ENCODE measurements at places on chromosomes 7 and 10.

GRCh38 chr7:105196473-105196872 is 182.5 kb downstream of the KMT2E start:
- no peak for DNase-seq

GRCh38 chr7:137774793-137775201 is 72.0 kb downstream of the DGKI start:
- DNase-seq: no peak

GRCh38 chr7:116786791-116787443 is 75.5 kb upstream of the CAPZA2 start:
- DNase-seq: no peak

GRCh38 chr7:101959342-101959741 is 141.9 kb downstream of the CUX1 start:
- no peak for DNase-seq
